Progenitor cell of endocrine pancreas (in vitro differentiated cells): ENCODE measurements at places on chromosomes 4 and X.

- no peak overlapping the region for H3K27ac ChIP-seq
- H3K36me3 ChIP-seq = peaks cover 2% of the 10 kb centered on the region
- peak overlapping the region; percentile 72 for H3K4me3 ChIP-seq
- H3K27me3 ChIP-seq = peaks cover 7% of the 10 kb centered on the region
- H3K4me1 ChIP-seq = peaks cover 8% of the 10 kb centered on the region
- DNase-seq = no peak
These were observed 565 bp upstream of the IDS start for GRCh38 chrX:149505671-149506070.

- H3K27me3 ChIP-seq = no peaks in the 10 kb centered on the region
- H3K4me3 ChIP-seq = peak overlapping the region; percentile 79
- peak overlapping the region; percentile 80 for H3K27ac ChIP-seq
These were observed 108.1 kb upstream of the STOX2 start for GRCh38 chr4:183797011-183797444.

GRCh38 chr4:133081246-133081645, 67.8 kb upstream of the PCDH10 start:
- DNase-seq = no peak
- peak overlapping the region; percentile 45 for H3K27ac ChIP-seq

DNA sequence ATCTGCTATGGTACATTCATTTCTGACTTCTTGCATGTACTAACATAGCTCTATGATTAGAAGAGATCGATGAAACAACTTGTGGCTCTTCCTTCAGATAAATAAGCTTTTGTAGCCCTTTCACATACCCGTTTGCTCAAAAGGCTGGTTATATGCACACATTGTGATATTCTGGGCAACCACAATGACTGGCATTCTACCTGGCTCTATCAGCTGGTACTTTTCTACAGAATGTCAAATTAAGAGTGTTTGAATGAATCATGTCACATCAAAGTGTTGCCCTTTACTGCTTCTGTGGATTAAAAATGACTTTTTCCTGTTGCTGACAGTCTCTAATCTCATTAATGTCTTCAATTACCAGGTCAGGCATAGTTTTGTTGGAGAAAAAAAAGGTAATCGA, 11.6 kb downstream of the PGRMC1 start:
- H3K4me1 ChIP-seq = peaks cover 5% of the 10 kb centered on the region
- H3K27me3 ChIP-seq = no peaks in the 10 kb centered on the region
- no peak overlapping the region for H3K27ac ChIP-seq
- peaks cover 3% of the 10 kb centered on the region for H3K36me3 ChIP-seq

DNA sequence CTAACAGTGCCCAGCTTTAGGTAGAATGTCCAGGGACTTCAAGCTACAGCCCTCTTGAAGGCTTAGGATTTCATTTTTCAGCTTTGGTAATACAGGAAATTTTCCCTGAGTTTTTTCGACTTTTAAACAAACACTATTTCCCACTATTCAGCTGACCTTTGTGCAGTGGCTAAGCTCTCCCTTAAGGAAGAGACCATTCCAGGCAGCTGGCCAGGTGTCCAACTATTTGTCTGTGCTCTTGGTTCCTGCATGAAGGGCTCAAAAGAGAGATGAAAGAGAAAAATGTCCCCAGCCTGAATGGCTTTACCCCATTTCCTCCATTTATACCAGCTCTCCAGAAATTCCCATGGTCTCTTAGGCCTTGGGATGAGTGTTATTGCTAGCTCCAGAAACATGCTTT, 111.9 kb upstream of the KLF8 start:
- H3K4me1 ChIP-seq = no peaks in the 10 kb centered on the region
- H3K27me3 ChIP-seq = no peaks in the 10 kb centered on the region
- no peak for DNase-seq
- H3K27ac ChIP-seq = no peak overlapping the region
- H3K4me3 ChIP-seq = no peak overlapping the region

GRCh38 chr4:9845791-9846493, 64.5 kb downstream of the DRD5 start:
- no peak for DNase-seq
- peaks cover 2% of the 10 kb centered on the region for H3K27me3 ChIP-seq
- no peaks in the 10 kb centered on the region for H3K36me3 ChIP-seq
- no peaks in the 10 kb centered on the region for H3K4me1 ChIP-seq
- no peak overlapping the region for H3K4me3 ChIP-seq

DNA sequence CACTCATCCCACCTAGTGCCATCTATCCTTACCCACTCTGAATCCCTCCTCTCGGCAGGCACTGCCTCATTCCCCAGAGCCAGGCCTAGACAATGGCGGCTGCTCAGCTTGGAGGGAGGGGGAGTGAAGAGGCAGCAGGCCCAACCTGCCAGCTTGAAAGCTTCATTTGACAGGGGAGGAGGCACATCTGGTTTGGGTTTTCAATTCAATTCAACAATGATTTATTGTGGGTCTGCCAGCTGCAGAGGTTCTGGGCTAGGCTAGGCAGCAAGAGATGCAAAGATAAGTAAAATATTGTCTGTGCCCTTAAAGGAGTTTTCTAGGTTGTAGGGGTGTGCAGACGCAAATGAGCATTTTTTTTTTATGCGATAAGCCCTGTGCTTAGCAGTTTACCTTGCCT, 58.5 kb downstream of the RTL9 start:
- H3K36me3 ChIP-seq = no peaks in the 10 kb centered on the region
- H3K4me1 ChIP-seq = peaks cover 30% of the 10 kb centered on the region
- no peak overlapping the region for H3K4me3 ChIP-seq
